Fibroblast of skin of scalp (primary cell): ENCODE measurements at places on chromosomes 12 and 14.

DNA sequence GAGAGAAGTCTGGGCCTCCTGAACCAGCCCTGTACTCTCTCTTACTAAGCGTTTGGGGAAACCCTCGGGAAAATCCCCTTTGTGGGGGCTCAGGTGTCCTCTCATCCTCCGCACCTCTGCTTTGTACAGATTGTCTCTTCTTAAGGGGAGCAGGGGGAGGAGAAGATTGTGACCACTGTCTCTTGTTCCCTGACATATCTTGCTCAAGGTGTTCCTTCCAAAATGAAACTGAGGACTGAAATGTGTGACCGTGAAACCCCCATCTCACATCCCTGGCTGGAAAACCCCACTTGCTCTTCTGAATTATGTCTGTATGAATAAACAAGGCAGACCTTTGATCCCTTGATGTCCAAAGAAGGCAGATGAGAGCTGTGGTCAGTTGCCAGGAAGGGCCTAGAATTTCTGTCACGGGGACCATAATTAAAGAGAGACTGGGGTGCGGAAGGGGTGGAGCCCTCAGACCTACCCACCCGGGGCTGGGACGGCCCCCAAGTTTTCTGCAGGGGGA, 369.8 kb downstream of the AACS start:
- DNase-seq: no peak

DNA sequence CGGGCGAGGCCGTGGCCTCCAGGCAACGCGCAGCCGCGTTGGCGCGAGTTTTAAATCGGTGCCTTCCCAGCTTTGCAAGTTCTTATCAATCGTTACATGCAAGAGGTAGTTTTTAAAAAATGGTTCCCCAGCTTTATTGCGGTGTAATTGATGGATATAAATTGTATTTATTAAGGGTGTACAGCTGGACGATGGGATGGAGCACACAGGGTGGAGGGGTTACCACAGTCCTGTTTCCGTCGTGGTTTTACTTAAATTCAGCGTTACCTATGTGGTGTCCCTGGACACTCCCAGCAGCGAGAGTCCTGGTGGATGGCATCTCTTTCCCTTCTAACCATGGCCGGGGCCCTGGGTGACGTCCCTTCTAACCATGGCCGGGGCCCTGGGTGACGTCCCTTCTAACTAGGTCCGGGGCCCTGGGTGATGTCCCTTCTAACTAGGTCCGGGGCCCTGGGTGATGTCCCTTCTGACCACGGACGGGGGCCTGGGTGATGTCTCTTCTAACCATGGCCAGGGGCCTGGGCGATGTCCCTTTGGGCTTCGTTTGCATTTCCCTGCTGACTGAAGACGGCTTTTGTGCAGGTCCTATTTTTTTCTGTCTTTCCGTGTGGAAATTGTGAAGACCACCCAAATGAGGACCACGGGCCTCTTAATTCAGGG, 97.9 kb downstream of the TNFAIP2 start:
- no peak for DNase-seq

GRCh38 chr12:40668099-40668529, 24.1 kb upstream of the CNTN1 start:
- DNase-seq: no peak

GRCh38 chr14:82052778-82053177, 519.1 kb upstream of the SEL1L start:
- DNase-seq: no peak

GRCh38 chr14:55946231-55946630, 172.0 kb upstream of the PELI2 start:
- no peak for DNase-seq

DNA sequence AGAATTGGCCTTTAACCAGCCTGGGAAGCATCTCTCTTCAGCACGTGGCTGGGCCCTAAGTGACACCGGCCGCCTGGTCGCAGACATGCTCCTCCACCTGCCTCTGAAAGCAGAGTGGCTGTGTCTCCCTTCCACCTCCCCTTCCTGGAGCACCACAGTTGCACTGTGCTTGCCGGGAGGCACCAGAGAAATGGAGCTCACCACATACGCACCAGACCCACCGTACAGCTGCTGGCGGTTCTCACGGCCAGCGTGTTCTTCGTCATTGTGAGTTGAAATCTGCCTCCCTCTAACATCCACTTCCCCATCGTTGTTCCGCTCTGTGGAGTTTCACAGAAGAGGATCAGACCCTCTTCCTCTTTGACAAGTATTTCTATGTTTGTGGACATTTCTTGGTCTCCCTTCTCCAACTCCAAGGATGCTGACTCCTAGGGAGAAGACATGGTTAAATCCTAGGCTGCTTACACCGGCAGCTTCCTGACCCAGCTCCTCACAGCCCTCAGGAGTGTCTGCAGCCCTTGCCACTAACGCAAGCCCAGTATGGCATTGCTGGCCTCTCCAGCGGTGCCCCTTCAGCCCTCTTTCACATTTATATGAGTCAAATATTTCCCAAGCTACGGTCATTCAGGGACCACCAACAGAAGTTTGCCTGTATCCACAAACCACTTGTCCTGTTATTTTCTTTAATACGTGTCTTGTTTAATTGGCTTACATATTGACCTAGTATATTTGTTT, 11.5 kb upstream of the KRT5 start:
- no peak for DNase-seq

DNA sequence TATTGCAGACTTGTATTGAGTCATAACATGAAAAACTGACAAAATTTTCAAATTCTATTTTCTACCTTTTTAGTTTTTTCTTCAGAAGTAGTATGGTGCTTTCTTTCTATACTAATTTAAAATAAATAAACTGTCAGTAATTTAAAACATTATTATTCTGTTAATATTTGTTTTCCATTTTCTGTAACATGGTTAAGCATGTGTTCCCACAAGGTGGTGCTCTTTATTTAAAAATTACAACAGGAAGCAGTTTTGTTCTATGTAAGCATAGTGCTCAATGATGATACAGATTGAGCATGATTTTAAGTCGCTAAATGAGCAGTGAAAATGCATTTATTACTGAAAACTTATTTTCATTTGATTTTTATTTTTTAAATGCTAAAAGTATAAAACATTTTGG, 114.6 kb downstream of the PPFIA2 start:
- peak; percentile 52 for DNase-seq

GRCh38 chr12:47296828-47297227, 217.1 kb upstream of the AMIGO2 start:
- DNase-seq: no peak

DNA sequence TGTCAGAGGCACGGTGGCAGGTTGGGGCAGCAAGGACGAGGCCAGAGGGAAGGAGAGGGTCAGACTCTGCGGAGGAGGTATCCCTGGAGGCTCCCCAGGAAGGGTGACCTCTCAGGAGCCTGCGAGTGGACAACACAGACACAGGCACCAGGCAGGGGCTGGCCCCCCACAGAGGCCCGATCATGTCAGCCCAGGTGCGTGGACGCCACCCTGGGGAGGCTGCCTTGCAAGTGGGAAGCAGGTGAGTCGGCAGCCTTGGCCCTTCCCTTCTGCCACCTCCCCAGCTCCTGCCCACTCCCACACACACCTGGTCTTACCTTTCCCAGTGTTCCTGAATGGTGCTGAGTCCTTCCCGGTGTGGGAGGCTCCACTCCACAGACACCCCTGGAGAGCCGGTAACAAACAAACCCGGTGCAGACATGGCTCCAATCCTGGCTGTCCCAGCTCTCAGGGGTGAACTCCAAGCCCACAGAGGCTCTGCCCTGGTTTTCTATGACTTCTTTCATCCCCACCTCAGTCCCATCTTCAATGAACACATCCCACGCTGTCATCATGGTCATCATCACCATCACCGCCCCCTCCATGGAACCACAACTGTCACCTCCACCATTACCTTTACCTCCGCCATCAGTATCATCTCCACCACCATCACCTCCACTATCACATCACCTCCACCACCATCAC, 5.2 kb downstream of the ZBTB42 start:
- no peak for DNase-seq

DNA sequence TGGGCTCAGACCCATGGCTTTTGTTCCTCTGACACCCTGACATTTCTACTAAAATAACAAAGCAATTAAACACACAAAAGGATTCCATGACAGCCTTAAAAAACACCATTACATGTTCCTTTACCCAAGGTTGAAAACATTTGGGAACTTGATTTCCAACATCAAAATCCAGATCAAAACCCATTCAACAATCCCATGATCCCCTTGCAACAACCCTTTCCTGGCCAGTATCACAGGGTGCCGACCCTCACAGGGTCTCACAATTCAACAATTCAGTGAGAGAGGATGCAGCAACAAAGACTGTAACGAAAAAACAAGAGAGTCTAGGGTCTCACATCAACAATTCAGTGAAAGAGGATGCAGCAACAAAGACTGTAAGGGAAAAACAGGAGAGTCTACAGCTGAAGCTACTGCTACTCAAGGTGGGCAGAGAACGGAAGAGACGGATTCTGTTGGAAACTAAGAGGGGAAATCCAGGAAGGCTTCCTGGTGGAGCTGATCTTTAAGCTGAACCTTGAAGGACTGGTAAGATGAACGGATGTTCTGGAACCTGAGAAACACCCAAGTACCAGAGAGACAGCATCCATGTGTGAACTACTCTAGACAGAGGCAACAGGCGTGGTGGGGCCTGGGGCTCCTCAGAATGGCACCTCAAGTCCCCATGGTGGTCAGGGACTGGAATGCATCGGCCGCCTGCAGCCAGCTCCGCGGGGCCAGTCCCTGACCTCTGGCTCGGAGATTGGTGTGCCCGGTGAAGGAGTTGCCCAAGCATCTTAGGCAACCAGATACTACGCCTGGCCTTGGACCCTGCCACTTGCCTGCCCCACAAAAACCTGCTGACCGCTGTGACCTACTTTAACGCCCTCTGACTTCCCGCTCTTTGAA, 22.7 kb upstream of the ZFP36L1 start:
- no peak for DNase-seq

DNA sequence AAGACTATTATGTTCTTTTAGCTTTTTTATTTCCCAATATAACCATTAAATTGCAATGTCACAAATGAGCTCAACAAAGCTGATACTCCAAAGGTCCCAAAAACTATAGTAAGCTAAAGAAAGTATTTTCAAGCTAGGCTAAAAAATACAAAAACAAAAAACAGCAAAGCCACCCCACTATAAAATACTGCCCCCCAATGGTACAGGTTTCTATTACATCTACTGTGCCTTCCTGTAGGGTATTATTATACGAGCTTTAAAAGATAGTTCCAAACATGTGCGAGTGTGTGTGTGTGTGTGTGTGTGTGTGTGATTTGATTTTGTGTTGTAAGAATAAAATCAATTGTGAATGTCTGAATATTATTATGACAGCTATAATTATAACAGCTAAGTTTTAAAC, 1.1 kb downstream of the IFNG start:
- DNase-seq: peak; percentile 24

DNA sequence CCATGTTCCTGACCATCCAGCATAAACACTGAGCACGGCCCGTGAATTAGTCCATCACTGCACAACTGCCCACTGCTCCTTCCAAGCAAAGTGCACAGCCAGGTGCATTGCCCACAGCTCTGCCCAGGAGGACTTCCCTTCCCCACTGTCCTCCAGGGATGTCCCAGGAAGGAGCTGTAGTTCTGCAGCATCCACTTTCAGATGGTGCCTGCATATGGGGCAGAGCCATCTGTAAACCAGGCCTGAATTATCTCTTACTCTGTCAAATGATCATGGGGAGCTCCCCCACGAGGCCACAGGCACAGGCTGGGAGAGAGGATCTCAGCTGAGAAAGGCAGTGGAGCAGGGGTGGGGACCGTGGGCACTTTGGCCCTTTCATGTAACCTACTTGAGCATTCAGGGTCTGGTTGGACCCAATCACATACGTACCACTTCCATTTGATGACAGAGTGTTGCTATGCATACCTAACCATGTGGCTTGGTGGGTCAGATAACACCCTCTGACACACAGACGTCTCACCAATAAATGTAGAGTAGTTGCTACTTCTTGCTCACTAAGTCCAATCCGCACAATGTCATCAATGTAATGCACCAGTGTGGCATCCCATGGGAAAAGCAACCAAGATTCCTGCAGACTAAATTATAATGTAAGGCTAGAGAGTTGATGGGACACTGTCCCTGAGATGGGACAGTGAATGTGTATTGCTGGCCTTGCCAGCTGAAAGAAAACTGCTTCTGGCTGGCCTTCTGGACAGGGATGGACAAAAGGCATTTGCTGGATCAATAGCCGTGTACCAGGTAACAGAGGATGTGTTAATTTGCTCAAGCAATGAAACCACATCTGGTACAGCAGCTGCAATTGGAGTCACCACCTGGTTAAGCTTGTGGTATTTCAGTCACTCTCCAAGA, 113.8 kb upstream of the C14orf180 start:
- no peak for DNase-seq

DNA sequence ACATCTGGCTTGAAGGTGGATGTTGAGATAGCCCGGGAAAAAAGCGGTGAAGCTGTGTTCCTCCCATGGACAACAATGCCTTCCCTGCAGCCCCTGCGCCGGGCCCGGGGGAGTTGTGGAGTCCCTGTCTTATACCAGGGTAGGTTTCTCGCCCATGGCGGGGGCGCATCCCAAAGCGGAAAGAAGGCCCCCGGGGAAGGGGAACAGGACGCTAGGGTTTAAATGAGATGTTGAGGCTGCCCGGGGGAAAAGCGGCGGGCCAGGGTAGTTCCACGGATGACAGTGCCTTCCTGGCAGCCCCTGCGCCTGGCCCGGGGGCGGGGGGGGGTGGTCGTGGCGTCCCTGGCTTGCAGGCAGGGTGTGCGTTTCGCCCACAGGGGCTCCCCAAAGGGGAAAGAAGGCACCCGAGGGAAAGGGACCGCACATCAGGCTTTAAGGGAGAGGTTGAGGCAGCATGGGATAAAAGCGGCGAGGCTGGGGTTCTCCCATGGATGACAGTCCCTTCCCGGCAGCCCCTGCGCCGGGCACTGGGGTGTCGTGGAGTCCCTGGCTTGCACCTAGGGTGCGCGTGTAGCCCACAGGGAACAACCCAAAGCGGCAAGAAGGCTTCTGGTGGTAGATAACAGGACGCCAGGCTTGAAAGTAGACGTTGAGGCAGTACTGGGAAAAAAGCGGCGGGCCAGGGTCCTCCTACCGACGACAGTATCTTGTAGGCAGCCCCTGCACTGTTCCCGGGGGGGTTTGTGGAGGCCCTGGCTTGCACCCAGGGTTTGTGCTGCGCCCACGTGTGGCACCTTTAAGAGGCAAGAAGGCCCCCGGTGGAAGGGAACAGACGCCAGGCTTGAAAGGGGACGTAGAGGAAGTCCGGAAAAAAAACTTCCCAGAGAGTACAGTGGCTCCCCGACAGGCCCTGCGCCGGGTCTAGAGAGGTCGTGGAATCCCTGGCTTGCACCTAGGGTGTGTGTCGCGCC, 160.8 kb upstream of the ALG10B start:
- no peak for DNase-seq

DNA sequence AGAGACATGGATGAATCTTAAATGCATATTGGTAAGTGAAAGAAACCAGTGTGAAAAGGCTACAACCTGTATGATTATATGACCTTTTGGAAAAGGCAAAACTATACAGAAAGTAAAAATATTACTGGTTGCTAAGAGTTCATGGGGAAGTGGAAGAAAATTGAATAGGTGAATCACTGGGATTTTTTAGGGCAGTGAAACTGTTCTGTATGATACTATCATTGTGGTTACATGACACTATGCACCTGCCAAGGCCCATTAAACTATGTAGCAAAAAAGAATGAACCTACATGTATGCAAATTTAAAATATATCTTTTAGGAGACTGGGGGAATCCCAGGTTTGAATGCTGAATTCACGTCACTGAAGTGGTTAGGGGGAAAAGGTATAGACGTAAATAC, 12.6 kb upstream of the OR8S1 start:
- no peak for DNase-seq

GRCh38 chr12:54352891-54353874, 11.1 kb downstream of the GPR84 start:
- DNase-seq: no peak

GRCh38 chr12:132282031-132282949, 47.1 kb downstream of the GALNT9 start:
- DNase-seq: no peak
